ENCODE measurements at places on chromosomes 1 and 21.

DNA sequence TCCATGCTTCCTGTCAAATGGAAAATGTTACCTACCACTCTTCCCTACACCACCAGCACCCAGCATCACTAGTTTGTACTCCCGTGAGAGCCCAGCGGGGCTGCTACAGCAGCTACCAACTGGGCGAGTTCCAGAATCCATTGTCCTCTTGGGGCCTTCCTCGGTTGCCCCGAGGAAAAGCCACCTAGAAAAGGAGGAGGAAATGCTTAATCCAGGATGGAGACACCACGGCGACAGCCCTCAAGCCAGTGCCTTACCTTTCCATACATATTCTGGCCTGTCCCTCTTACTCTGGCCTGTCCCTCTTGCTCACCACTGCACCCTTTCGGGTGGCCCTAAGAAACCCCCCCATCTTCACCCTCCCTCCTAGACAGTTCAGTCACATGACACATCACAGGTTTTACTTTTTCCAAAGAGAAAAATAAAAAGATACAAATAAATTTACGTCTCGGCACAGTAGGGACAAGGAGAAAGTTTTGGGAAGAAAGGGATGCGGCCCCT lies 478 bp downstream of the RIT1 start:
- no peak for DNase-seq

GRCh38 chr21:34819357-34819999 lies 150.7 kb downstream of the CLIC6 start:
- DNase-seq: no peak

DNA sequence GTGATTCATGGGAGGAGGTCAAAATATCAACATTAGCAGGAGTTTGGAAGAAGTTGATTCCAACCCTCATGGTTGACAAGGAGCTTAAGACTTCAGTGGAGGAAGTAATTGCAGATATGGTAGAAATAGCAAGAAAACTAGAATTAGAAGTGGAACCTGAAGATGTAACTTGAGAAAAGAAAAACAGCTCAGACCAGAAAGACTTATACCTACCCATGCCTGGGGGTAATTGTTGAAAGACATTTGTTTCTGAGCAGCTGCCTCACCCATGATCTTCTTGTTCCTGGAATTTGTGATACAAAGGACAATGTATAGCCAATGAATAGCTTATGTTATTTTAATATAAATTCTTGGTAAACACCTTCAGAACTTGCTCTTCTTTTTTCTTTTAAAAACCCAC lies 128.6 kb downstream of the LRIG2 start:
- DNase-seq: no peak

- no peak for DNase-seq
Measured at GRCh38 chr1:40247655-40248054, at the start of gene TMCO2. Gene TMCO2, plus strand, starts transcription at chr1:40247937. Its CDS starts 57 bp downstream, at chr1:40247994.

DNA sequence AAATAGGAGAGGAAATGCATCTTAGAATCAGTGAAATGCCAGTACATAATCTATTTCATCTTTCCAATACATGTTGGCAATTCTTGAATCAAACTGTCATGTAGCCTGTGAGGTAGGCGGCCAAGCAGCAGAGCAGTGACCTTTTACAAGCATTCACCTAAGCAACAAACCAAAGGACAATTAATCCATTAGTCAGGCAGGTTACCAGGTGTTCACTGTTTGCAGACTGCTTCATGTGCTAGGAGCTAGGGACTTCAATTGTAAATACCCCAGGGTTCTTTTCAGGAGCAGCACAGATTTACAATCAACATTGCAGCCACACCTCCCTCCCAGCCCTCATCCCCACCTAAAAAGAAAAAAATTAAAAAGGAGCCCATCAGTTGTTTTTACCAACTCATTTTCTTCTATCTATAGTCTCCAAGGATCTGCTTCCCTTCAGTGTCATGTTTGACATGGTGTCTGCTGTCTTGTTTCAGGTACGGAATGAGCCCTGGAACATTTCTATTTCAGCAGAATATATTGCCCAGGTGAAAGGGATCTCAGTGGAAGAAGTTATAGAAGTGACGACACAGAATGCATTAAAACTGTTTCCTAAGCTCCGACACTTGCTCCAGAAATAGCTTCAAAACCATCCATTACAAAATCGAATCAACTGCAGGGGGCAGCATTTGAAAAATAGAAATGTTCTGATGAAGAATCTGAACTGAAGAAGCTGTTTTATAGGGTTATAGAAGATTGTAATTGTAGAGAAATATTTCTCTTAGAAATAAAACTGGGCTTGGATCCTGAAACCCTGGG lies 23.0 kb downstream of the TATDN3 start:
- DNase-seq: no peak

- DNase-seq: no peak
Measured at GRCh38 chr1:242002072-242002471, 3.2 kb upstream of the MAP1LC3C start.

- DNase-seq: no peak
Measured at GRCh38 chr1:227777646-227778045, 37.8 kb upstream of the PRSS38 start.

DNA sequence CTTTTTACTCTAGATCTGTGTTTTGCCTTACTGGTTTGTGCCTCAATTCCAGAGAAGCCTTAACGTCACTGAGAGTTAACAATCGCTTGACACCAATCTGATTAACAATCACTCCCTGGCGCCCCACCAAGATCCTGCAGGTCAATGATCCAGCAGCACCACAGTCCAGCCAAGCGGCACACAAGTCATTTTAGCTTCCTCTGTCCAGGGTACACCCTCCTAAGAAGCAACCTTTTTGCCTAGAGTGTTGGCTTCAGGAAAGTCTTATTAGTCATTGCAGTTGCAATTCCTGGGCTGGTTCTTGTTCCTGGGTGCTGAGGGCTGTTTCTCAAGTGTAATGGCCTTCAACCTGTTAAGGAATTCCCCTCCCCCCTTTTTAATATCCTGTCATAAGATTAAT lies 323.0 kb upstream of the USP25 start:
- DNase-seq: no peak

DNA sequence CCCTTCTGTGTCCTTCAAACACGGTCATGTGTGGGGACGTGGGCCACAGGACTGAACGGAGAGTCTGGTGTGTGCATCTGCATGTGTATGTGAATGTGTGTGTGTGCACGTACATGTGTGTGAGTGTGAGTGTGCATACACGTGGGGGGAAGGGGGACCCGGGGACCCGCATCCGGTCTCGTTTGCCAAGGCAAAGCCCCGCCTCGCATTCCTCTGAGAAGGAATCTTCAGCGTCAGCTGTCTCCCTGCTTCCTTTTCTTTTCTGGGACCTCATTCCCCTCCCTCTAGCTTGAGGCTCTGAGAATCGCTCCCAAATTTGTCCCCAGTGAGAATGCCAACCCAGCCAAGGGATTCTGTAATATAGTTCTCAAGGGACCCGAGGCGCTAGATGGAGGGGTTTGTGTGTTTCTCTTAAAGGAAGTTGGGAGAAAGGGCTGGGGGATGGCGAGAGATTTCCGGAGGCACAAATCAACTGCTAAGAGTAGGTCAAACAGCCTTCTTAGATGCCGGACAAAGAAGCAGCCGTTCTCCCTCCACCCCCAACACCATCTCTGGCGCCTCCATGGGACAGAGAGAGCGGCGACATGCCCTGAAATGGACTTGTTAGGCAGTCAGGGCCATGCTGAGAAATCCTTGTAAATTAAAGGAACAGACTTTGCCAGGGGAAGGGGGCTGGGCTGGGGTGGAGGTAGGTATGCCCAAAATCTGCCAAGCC lies 6.6 kb downstream of the IFFO2 start:
- no peak for DNase-seq

GRCh38 chr1:88697503-88697902 lies 13.4 kb downstream of the PKN2 start:
- DNase-seq: no peak

- no peak for DNase-seq
Measured at GRCh38 chr1:77504986-77505385, 177.5 kb downstream of the ZZZ3 start.

DNA sequence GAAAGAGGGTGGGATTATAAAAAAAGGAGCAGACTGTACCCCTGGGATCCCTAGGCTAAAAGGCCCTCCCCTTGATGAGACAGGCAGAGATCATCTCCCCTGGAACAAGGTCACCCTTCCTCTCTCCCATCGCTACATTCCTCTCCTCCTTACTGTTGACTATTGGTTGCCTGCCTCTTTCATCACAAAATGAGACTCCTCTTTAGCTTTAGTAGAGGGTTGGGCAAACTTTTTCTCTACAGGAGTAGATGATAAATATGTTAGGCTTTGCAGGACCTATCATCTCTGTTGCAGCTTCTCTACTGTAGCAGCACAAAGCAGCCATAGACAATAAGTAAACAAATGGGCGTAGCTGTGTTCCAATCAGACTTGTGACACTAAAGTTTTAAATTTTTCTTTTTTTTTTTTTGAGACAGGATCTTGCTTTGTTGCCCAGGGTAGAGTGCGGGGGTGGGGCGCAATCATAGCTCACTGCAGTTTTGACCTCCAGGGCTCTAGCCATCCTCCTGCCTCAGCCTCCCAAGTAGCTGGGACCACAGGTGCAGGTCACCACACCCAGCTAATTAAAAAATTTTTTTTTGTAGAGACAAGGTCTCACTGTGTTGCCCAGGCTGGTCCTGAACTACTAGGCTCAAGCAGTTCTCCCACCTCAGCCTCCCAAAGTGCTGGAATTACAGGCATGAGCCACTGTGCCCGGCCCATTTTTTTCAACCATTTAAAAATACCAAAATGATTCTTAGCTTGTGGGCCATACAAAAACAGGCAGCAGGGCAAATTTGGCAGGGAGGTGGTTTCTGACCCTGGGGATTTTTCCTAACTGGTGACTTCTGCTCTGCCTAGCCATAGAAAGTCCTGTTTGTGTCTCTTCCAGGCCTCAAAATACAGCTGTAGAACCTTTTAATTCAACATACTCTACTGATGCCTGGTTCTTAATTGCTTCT lies 15.1 kb downstream of the MCL1 start:
- no peak for DNase-seq

GRCh38 chr1:108199201-108199691 lies 897 bp downstream of the SLC25A24 start:
- no peak for DNase-seq

GRCh38 chr1:156642265-156643048 lies 540 bp downstream of the BCAN start:
- DNase-seq: no peak

DNA sequence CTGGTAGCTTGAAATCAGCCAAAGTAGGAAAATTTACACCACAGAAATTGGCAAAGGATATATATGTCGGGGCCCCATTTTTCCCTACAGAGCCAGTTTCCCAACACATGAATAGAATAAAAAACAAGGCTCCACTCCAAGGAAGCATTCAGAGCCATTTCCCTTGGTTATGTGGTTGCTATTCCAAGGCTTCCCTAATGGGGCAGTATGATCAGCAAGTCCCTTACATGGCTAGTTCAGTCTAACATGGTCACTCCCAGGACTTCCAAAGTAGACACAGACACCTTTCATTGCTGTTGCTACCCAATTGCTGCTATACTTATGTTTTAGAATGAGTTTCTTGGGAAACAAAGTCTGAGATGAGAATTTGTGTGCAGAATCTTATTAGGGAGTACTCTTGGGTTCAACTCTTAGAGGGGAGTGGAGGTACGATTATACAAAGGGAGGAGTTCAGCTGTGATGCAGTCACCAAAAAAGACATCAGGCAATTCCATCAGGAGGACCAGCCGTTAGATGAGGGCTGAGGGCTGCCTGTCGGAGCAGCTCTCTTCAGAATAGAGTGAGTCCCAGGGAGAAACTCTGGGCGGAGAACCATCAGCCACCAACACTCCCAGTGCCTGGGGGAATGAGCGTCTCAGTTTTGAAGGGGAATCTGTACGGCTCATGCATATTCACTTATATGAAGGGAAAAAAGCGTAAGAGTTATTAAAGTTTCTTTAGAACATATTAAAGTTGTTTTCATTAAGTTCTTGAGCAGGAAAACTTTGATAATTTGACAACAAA lies 92.9 kb downstream of the C21orf91 start:
- no peak for DNase-seq

GRCh38 chr1:178713259-178713658 lies 11.8 kb upstream of the RALGPS2 start:
- no peak for DNase-seq

GRCh38 chr1:201299968-201300367 lies 16.7 kb downstream of the PKP1 start:
- no peak for DNase-seq

DNA sequence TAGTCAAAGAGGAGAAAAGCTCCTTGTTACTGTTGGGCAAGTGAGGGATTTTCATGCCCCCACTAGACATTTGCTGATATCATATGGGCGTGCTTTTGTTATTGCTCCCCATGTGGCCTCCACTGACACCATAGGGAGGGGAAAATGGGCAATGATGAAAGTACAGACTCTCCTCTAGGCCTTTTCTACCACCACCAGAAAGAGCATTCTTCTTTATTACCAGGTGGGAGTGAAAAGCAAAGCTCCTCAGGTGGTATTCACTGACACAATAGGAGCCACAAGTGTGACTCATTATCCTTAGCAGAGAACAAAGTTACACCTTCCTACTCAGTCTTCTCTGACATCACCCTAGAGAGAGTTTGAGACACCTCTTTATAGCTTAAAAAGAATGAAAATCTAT lies 667.1 kb downstream of the LTN1 start:
- DNase-seq: no peak

GRCh38 chr21:42042651-42043050 lies 28.5 kb upstream of the UMODL1 start:
- no peak for DNase-seq

GRCh38 chr1:59580257-59580656 lies 234.5 kb upstream of the HOOK1 start:
- no peak for DNase-seq
